ENCODE measurements at places on chromosomes 16 and 17.

GRCh38 chr16:2260250-2260649, 7.7 kb downstream of the RNPS1 start:
- DNase-seq, result no peak

DNA sequence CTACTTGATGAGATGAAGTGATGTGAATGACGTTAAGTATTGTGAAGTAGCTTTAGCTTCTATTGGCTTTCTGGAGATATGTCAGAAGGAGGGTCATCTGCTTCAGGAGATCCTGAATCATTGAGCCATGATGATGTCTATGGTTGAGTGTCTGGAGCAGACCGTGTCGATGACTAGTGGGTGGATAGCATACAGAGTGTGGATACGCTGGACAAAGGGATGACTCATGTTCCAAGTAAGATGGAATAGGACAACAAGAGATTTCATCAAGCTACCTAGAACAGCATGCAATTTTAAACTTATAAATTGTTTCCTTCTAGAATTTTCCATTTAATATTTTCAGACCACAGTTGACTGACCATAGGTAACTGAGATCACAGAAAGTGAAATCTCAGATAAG, 116.1 kb upstream of the RBBP6 start:
- no peak for DNase-seq

DNA sequence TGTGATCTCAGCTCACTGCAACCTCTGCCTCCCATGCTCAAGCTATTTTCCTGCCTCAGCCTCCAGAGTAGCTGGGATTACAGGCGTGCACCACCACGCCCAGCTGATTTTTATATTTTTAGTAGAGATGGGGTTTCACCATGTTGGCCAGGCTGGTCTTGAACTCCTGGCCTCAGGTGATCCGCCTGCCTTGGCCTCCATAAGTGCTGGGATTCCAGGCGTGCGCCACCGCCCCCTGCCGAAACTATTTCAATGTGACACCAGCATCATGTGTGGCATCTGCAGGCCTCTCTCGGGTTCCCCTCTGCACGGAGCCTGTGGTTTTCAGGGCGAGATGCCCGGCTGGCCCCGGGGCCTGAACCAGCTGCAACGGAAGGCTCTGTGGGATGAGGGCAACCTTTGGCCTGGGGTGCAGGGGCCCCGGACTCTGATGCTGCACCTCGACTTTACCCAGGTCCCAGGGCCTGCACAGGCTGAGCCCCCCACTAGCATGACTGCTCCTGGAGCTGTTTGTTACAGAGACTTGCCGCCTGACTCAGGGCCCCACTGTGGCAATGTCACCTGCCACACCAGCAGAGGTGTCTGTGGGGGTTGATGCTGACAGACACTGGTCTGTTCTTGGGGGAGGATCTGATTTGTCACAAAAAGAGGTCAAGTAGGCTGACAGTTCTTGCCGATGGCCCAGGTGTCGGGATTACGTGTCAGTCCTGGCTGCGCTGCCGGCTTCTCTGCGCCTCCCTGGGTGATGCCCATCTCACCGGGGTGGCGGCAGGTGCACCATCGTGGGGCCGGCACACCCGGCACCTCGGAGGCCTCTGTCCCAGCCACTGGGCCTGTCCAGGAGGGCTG, 8.6 kb upstream of the TEX19 start:
- DNase-seq, result no peak

- DNase-seq, result peak; percentile 84
These were observed 463.8 kb upstream of the HSBP1 start for GRCh38 chr16:83343935-83344366.
